ENCODE measurements at places on chromosomes 3 and 15. TPM values are rescaled to one million over a fixed set of nuclear protein-coding genes. Genes with fewer than 3 reads are reported as not detected.

The TBC1D5 gene
- total RNA-seq: 73.8 TPM

The CIP2A gene
- 1.5 TPM for total RNA-seq

The WDR93 gene
- total RNA-seq: not detected

The TPM1 gene
- total RNA-seq: 2,101 TPM

The KCNH8 gene
- total RNA-seq: not detected

The ACKR2 gene
- total RNA-seq: 0.15 TPM

The ZNF660 gene
- 1.9 TPM for total RNA-seq

The DPPA4 gene
- total RNA-seq: not detected

The WNT7A gene
- 0.60 TPM for total RNA-seq

The ASB14 gene
- total RNA-seq: not detected

The SLC24A5 gene
- total RNA-seq: not detected

The MUSTN1 gene
- not detected for total RNA-seq

The BLM gene
- 3.0 TPM for total RNA-seq

The ISLR2 gene
- total RNA-seq: not detected

The ZDHHC23 gene
- 0.70 TPM for total RNA-seq

The PAK2 gene
- total RNA-seq: 33.1 TPM

Measured in smooth muscle cell of the coronary artery (primary cell).